Right lobe of liver (tissue), 6 donors: ENCODE measurements at places on chromosomes 5 and 9. TPM values are rescaled to one million over a fixed set of nuclear protein-coding genes. Genes with fewer than 3 reads are reported as not detected.

DNA sequence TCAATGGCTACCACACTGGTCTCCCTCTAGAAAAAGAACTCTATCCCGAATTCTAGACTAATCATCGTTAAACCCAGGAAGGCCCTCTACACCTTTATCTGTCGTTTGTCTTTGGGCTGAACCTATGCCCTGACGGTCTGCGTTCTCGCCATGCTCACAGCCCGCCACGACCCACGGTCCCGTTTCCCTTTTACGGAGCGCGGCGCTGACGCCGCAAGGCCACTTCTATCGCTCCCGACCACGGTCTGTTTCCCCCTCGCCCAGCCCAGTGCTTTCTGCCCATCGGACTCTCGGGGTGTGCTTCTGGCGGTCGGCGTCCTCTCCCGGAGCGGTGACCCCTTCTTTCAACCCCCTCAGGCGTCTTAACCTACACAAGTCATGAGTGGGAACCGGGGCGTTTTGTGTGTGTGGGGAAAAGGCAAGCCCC, 974 bp downstream of the C9orf40 start:
- peak; percentile 60 for DNase-seq

DNA sequence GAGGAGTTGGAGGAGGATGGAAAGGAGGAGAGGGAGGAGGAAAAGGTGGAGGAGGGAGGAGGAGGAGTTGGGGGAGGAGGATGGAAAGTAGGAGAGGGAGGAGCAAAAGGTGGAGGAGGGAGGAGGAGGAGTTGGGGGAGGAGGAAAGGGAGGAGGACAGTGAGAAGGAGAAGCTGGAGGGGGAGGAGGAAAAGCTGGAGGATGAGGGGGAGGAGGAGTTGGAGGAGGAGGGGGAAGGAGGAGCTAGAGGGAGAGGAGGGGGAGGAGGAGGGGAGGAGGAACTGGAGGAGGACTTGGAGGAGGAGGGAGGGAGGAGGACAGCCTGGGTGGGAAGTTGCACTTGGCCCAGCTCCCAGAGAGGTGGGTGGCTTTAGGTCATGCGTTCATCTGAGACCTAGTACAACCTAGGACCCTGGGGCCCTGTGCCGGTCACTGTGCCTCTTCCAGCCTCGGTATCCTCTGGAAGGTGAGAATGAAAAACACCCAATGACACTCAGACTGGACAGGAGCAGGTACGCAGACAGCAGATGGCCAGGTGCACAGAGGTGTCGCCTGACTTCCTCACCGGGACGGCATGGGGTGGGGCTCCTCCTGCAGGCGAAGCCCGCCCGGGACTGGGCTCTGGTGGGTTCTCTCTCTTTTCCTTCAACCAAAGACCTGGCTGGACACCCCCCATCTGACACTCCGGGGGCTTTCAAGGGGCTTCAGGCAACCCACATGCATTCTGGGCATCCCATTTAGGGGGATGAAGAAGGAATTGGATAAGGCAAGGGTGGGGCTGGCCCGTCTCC, 12.2 kb upstream of the SLC2A6 start:
- peak; percentile 7 for DNase-seq

GRCh38 chr5:2724031-2724581, 27.4 kb downstream of the IRX2 start:
- DNase-seq: no peak

- no peak for DNase-seq
These were observed 211.8 kb downstream of the GRIA1 start for GRCh38 chr5:153702265-153702664.

DNA sequence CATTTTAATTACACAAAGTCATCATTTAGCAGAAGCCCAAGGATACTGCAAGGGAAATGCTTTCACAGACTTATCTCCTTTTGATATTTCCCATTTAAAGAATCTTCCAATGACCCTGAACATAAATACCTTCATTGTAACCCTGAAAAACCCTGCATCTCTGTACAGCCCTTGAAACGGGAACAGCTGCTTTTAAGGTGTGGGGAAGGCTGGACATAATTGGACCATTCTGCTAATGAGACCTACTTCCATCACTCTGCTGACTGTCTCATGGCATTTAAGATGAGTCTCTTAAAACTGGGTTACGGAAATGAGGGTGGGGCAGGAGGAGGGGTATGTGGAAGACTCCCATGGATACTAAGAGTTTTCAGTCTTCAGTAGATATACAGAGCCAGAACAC, 485.8 kb downstream of the BRINP1 start:
- no peak for DNase-seq

DNA sequence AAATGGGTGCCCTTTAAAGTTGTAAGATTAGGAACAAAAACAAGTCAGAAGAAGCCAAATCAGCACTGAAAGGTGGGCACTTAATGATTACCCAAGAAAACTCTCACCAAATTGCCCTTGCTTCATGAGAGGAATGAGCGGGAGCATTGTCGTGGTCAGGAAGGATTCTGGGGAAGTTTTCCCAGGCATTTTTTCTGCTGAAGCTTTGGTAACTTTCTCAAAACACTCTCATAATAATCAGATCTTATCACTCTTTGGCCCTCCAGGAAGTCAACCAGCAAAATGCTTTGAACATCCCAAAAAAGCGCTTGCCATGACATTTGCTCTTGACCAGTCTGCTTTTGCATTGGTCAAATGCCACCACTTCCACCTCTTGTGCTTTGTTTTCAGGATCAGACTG, 10.4 kb upstream of the PCDHGC3 start:
- DNase-seq: no peak

DNA sequence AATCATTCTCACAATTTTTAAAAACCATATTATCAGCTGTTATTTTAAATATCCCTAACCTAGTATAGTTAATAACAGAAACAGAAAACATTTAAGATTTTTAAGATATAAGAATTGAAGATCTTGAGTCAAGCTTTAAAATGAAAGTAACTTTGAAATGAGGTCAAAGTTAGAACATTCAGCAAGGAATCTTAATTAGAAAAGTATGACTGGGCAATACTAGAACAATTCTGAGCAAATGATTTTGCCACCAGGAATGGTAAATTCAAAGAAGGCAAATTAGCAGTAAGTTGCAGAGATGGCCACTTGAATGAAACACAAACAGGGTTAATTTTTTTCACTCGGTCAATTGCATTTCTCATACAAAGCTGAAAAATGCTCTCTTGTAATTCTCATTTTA, 117.9 kb downstream of the NXNL2 start:
- no peak for DNase-seq

DNA sequence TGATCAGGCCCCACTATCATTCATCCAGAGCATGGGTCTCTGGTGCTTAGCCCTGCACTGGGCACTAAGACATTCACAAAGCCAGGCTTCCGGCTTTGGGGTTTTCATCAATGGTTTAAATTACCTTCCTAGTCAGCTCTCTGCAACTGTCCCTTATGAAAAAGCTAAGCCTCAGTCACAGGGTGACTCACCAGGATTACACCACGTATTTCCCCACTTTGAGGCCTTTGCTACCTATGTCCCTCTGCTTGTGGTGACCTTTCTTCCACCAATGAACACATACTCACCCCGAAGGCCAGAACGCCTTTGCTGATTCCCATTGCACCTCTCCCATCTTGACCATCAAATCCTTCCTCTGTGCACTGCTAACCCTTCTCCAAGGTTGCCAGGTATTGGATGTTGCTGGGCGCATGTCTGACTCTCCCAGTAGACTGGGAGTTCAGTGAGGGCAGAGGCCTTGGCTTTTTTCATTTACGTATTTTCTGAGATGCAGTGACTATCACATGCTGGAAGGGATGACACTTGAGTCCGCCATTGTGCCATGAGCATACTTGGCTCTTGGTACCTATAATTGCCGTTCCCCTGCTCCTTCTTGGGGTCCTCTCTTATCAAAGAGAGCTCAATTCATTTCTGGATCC, 58.7 kb upstream of the TNFSF8 start:
- no peak for DNase-seq

DNA sequence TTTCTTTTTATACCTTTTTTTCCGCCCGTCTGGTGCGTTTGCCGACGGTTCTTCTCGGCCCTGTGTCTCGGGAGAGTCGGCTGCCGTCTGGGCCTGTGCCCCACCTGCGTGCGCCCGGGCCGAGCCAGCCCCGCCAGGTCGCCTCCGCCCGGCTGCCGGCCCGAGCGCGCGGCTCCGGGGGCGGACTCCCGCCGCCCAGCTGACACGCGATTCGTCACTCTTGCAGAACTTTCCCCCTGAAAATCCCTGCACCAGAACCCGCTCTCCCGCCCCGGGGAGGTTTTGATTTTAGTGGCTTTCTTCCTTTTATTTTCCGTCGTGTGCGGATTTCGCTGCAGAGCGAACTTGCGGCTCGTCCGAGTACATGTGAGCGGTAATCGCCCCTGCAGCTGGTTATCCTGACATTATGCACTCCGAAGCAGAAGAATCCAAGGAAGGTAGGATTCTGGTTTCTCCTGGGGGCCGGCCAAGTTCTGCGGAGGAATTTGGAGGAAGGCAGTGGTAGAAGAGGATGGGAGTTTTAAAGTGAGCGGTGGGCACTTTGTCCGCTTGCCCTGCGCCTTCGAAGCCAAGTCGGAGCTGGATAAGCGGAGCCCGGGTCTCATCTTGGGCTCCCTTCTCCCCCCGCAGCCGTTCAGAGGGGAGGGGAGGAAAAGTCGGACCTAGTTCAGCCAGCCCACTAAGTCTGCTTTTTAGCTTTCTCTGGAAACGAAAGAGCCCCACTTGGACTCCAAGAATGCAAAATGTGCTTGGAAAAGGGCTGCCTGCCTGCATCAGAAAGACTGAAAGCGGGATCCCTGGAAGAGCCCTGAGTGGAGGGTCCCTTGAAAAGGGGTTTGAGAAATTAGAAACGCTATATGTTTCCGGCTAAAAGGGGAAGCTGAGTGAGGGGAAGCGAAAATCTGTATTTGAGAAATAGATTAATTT, at the start of gene TNFAIP8:
Gene TNFAIP8, plus strand, starts transcription at position 335 of the 927 bp plus-strand sequence. Its CDS starts 72 bp downstream, at position 407.
- peak; percentile 79 for DNase-seq

DNA sequence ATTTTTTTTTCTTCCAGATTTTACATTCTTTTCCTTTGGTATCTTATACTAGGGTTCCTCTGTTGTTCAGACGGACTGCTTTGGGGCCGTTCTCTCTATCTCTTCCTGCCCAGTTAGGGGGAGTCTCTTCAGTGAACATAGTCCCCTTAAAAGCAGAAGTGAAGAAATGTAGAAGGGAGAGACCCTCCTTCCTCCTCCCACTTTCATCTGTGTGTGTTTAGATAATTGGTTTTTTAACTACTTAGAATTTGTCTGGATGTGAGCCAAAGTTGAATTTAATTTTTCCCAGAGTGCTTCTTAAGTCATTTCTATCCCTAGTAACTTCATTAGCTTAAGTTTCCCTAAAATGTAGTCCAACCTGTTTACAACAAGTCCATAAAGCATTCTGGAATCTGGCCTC, 167.5 kb downstream of the HACD4 start:
- no peak for DNase-seq

- DNase-seq: no peak
These were observed 21.0 kb downstream of the RMI1 start for GRCh38 chr9:84001621-84002020.

GRCh38 chr9:93679536-93680442, 103.4 kb downstream of the PHF2 start:
- peak; percentile 38 for DNase-seq

DNA sequence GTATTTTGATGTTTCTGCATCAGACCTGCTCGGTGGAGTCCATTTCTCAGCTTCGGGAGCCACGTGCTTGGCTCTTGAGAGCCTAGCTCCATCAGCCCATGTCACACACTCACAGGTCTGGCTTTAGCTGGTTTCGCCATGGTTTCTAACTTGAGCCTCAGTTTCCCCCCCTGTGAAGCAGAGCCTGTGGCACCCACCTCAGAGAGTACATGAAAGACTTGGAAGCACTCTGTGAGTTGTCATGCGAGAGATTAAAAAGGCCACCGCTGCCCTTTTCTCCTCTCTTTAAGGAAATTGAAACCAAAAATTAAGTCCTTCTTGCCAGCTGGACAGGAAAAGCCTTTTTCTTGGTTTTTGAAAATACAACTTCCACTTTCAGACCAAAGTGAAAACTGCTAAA, 8.8 kb downstream of the TENT4A start:
- no peak for DNase-seq

DNA sequence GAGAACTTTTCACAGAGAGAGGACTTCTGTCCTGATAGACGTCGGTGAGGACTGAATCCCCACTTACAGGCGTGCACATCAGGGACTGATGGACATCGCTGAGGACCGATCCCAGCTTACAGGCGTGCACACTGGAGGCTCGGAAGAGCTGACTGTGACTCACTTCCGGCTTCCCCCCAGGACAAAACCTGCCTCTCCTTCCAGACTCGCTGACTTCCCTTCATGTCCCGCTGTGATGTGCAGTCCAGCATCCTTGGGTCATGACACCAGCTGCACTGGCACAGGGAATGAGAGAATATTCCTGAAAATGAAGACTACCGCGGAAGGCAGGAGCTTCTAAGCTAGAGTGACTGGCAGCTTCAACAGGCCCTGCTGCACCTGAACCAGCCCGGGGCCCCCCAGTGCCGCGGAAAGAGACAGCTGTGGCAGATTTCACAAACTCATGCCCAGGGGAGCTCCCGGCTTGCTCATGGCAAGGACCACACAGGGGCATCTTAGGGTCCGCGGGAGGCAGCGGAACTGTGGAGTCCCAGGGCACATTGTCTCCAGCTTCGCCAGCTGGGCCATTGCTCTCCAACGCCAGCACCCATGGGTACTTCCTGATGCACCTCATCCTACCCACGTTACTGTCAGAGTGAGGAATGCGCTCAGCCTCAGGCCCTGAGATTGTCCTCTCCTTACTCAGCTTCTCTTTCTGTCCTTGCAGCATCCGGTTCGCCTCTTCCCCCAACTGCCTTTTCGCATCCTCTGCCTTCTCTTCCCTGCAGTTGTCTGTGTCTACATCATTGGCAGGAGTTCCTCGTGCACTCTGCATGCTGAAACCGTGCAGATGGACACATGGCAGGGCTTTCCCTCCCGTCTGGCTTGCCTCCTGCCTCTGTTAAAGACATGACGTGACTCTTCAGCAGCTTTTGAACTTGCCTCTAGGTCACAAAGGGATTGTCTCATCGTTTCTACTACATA, 29.5 kb downstream of the SURF6 start:
- no peak for DNase-seq

DNA sequence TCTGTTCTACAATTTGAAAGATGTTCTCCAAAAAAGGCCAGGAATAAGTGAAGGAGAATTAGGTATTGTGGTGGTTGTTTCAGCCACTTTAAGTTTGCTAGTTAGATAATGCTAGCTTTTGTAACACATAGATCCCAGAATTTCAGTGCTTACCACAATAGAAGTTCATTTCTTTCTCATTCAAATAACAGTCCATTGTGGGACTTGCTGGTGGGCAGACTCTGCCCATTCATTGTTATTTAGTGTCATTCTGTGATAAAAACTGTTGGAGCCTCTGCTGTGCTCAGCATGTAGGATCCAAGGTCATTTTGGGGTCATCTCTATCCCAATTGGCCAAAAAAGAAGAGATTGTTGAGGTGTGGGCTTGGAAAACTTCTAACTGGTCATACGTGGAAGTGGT, 106.8 kb downstream of the CCDC192 start:
- no peak for DNase-seq

Gene ATP10B
- total RNA-seq: 0.06 TPM

Gene RLN2
- not detected for total RNA-seq

Gene LIX1
- total RNA-seq: not detected

Gene SPATA31A1
- not detected for total RNA-seq

Gene STC2
- total RNA-seq: 0.20 TPM

Gene NEURL1B
- total RNA-seq: 9.8 TPM

Gene TNFSF15
- 0.06 TPM for total RNA-seq

Gene C8G
- total RNA-seq: 743 TPM

Gene C5
- total RNA-seq: 261 TPM
